ENCODE measurements at places on chromosomes 6 and 20.

- no peak for DNase-seq
Observed at GRCh38 chr6:116511424-116512110, at the start of gene CALHM5. Gene CALHM5 (plus strand): TSS chr6:116511639. CDS start chr6:116511697, 58 bp downstream.

GRCh38 chr6:34095136-34095505 is 50.8 kb downstream of the GRM4 start:
- DNase-seq: peak; percentile 43

GRCh38 chr6:122753688-122754056 is 25.8 kb upstream of the FABP7 start:
- peak; percentile 50 for DNase-seq

DNA sequence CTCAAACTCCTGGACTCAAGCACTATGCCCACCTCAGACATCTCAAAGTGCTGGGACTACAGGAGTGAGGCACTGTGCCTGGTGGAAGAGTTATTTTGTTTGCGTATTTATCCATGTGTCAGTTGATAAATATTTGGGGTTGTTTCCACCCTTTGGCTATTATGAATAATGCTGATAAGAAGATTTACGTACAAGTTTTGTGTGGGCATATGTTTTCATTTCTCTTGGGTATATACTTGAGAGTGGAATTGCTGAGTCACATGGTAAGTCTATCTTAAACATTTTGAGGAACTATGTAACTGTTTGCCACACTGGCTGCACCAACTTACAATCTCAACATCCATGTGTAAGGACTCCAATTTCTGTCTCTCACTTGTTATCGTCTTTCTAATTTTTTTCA is 200.3 kb downstream of the RNGTT start:
- DNase-seq: no peak

DNA sequence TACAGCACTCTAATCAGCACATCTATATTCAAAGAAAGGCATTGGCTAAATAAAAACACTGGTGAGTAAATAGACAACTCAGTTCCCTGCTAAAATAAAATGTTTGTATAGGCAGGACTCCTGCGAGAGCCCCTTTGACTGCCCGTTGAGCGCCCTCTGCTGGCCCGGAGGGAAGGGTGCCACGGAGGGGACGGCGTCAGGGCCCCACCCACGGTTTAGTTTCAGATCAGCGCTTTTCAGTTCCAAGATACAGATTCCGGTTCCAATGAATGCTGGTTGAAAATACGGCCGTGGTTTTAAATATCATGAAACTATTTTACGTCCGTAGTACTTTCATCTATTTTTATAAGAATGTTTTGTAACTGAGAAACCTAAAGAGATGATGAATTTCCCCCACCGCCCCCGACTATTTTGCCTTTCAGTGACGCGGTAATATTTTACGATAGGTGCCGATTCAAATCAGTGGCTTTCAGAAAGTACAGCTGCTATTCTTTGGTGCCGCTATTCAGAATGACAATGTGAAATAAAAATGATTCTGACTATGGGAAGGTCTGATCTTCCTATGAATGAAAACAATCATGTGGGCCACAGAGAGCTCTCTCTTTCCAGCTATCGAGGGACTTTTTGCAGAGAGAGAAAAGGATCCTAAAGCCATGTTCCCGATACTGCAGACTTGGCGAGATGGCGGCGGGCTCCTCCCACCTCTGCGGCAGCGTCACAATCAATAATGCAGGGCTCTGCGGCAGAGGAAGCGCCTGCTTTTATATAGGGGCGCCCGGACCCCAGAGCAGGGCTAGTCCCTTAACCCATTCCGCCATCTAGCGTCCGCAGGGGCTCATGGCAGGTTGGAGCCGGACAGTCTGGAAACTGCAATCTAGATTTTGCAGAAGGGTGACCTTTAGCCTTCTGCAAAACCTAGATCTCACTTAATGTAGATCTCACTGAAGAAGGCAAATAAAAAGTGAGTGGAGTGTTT is 10.6 kb upstream of the CCN6 start:
- peak; percentile 95 for DNase-seq

DNA sequence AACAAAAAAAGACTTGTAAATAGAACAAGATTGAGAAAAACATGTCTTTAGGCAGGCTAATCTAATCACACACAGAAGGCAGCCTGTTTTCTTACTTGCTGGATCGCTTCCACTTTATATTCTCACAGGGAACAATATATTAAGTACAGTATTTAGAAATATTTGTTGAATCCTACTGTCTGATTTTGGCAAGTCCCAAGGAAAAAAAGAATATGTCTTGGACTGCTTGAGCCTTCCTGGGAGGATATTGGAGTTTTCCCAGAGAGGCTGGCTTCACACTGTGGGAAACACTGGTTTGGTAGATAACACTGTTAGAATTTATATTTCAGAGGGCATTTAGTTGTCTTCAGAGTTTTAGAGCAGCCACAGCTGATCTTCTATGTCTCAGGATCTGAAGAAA is 229.7 kb downstream of the PRL start:
- DNase-seq: no peak

DNA sequence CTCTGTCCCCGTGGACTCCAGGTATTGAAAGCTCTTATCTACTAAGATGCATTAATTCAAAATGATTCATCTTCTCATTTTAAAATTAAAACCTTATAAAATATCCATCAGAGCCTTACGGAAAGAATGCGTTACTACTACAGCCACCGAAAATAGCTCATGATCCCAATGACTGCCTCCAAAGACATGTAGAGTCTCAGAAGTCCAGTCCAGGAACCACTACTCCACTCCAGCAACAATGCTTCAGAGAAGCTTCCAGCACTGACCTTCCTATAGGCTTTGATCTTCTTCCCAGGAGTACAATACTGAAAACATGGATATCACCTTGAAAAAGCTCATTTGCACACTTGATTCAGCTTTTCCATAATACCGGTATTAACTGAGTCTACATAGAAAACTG is 94.3 kb downstream of the CHD6 start:
- DNase-seq: no peak

DNA sequence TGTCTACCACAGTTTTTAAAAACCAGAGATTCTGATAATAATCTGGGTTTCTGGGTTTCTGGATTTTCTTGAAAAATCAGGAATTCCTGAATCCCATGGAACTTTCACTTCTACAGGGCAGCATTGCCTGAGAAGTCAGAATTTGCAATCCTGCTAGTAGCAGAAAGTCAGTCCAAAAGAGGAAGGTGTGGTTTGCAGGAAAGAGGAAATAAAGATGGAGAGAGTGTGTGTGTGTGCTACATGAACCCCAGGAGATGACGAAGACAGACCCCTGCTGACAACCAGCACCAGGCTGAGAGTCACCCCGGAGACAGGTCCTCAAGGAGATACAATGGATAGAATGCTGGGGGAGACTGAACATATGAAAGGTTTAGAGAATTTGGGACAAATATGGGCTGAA is 44.9 kb downstream of the PRND start:
- DNase-seq: no peak

DNA sequence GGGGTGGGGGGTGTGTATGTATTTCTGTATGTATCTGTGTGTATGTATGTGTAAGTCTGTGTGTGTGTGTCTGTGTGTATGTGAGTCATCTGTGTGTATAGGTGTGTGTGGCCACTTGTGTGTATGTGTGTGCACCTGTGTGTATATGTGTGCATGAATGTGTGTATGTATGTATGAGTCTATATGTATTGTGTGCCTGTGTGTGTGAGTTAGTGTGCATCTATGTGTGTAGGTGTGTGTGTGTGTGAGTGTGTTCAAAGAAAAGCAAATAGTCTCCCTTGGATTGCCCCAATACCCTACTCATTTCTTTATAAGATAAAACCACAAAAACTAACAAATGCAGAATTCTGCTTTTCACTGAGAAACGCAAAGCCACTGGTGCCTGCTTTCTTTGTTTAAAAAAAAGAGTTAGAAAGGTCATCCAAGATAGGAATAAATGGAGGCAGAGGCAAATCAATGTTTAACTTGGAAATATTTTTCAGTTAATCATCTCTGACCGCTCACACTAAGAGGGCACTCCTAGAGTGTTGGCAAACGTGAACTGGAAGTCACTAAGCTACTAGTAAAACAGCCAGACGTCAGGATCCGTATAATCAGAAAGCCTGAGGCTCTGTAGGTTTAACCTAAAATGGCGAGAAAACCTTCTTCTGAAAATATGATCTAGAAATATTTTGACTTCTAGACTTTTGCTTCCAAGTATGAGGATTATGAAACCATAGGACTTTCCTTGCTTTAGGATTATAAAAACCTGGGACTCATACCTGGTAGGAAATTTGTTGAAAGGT is 37.4 kb upstream of the JAG1 start:
- no peak for DNase-seq

DNA sequence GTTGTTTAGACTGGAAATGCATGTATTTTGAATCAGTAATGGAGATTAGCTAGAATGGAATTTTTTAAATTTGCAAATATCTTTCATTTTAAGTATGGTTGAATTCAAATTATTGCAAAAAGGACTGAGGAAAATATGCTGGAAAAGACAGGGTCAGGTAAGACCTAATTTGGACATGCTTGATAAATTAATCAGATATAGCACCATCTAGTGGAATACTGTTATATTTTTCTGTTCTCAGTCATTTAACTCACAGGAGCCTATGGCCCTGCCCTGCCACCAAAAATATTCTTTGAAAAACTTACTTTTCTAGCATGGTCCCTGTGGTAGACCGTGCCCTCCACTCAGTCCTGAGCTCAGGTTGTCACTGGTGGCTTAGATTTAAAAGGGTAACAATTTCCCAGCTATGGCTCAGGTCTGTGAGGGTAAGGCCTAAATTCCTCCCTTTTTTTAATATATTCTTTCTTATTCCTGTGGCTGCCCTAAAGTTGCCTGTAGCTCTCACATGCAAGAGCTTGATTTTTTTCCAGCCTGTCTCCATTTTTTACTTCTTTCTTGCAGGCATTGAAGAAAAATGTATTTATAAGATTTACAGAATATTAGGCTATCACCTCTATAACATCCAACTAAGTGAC is 25.3 kb upstream of the KIAA1586 start:
- DNase-seq: peak; percentile 11

- DNase-seq: no peak
Observed at GRCh38 chr6:68651011-68651985, 16.2 kb downstream of the ADGRB3 start.

DNA sequence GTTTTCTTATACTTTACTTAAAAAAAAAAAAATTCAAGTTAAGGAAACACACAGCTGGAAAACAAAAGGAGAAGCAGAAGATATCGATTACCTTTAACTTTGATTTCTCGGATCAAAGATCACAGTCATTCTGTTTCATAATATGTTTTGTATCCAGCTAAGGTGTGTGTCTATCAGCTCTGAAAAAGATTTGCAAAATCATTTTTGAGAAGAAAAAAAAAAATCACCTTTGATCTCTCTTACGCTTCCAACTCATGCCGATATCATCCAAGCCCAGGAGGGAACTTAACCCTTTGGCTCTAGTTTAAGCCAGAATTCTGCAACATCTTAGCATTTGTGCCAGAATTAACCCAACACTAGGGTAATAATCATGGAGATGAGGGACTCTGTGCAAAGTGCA is 144.0 kb downstream of the NFATC2 start:
- no peak for DNase-seq

DNA sequence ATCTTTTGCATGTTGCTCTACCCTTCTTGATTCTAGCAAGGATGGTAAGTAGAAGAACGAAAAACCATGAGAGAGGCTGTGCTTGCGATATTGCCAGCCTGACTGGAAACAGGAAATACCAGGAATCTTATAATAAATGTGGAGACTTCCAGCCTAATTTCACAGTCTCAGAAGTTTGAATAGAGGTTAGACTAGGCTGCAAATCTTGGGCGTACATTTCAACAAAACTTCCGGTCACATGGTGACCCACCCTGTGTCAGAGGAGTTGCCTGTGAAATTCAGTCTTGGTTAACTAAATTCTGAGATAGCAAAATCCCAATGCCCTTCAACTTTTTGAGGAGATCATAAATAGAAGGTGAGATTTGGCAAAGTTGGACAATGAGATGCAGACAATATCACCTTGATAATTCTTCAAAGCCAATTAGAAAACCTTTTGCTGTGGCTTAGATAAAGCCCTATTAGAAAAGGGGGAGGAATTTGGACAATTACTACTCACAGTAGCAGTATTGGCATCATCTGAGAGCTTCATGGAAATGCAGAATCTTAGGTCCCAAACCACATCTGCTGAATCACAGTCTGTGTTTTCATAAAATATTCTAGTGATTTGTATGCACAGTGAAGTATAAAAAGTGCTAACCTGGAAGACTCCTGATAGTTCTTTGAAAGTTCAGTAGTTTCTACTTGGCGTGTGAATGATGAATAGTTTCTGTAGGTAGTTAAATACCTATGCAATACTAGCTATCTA is 262.0 kb upstream of the JAG1 start:
- DNase-seq: no peak

DNA sequence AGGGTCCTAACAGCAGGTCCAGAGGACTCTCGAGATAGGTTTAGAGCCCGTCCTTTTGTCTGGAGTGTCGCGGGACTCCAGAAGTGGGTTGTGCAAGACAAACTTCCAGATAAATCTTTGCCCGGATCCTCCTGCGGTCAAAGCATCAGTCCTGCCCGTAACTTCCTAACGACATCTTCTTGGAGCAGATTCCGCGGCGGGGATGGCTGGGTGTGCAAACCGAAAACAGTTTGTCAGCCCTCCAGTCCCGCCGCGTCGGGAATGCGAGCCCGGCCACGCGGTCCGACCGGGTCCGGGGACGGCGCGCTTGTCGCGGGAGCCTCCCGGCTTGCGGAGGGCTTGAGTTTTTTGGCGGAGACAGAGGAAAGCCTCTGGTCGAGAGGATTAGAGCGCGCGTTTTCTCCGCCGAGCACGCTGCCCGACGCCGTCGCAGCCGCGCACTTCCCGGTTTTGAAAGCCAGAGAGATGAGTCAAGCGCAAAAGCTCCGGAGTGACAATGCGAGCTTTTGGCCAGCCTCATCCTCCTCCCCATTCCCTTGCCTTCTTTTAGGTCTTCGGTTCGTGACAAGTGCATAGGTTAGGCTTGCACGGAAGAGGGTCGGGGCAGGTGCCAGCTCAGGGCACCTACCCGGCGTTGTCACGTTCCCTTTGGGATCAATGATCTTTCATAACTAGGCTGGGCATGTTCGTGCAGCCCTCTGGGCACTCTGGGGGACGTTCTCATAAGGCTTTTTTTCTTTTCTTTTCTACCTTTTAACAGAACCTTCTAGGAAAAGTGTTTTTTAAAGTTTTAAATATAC is 91.3 kb upstream of the PRDM1 start:
- DNase-seq: peak; percentile 41

DNA sequence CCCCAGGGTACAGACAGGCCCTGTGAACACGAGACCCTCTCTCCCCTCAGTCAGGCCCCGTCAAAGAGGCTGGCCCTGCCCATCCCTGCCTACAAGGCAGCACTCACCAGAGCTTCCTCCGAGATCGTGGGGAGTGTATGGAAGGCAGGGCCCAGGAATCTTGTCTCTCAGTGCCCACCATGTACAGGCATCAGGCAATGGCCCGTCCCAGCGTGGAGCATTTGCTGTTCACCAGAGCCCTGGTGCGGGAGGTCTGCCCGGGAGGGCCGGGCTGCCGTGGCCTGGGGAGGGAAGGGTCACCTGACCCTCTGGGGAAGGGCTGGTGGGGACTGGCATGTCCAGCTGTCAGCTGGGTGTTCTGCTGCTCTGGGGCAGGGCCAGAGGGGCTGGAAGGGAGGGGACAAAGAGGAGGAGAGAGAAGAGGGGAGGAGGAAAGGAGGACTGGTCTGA is at the start of gene IP6K3:
IP6K3 (minus strand) TSS at position 255 of the 450 bp plus-strand sequence. CDS start 11,429 bp downstream, outside the sequence.
- DNase-seq: no peak

All from NCI-H2029 (cell line).